ENCODE measurements at places on chromosomes 2 and 18.

GRCh38 chr2:19120181-19120580, 238.2 kb downstream of the OSR1 start:
- DNase-seq: no peak

DNA sequence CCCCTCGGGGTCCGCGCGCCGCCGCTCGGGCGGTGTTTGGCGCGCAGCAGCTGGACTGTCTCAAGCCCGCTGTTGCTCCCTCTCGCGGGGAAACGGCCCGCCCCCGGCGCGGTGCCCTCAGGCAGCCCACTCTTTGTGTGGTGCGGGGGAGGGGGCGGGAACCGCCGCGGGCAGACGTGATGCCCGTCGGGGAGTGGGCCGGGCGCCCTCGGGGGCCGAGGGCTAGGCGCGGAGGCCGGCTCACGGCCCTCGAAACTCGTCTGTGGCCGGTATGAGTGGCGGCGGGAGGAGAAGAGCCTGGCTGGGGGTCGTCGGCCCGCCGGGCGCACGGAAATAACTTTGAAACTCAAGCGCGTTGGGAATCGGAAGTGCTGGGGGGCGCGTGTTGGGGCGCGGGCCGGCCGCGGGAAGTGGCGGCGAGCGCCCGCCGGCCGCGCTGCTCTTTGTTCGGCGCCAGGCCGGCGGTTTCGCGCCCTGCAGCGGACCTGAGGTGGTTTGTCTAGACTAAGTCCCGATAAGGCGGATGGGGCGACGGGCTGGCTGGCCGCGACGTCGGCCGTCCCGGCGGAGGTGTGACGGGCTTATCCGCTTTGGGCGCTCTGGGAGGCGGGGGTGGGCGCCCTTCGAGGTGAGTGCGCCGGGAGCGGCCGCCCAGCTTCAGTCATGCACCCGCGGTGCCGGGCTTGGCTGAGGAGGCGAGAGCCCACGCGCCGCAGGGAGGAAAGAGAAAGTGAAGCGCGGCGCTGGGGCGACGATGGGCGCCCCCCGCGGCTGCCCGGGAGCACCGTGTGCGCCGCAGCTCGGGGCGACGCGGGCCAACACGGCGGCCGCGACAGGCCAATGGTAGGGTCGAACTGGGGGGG, 679 bp downstream of the PTMA start:
- peak; percentile 52 for DNase-seq

GRCh38 chr18:31373641-31374040, 2.9 kb upstream of the DSG4 start:
- DNase-seq: no peak

DNA sequence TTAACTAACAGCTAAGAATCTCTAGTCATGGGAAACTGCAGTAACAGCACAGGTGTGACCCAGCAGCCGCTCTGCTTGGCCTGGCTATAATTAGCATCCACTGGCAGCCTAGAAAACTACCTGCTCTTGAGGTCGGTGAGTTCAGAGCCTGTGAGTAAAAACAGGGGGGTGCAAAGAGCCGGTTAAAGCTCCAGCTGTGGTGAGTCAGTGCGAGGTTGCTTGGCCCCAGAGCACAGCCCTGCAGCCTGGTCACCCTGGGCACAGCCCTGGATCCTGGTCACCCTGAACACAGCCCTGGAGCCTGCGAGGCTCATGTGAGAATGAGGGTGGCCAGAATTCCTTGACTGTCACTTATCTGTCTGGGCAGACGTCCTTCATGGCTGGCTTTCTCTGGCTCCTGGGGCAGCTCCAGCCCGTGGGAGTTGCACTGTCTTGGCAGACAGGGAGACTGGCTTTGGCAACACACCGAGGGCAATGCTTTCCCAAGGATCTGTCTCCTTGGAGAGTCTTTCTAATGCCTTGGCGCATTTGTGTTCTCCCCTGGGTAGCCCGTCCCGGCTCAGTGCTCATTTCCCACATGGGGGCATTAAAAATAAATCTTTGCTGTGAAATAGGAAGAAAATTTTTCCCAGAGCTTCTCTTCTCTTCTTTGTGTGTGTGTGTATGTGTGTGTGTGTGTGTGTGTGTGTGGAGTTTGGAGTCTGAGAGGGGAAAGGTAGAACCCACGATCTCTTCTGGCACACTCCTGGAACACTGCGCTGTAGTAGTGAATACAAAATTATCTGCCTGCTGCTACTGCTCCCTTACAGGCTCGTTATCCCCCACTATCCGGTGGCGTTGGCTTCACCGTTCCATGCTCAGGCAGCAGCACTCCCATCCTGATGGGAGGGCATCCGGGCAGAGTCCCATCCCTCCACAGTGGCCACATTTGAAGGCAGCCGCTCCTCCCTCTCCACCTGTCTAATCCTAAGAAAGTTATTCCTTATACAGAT, 250.2 kb upstream of the MEX3C start:
- no peak for DNase-seq

GRCh38 chr18:60910534-60910933, 422.7 kb upstream of the CDH20 start:
- DNase-seq: no peak

DNA sequence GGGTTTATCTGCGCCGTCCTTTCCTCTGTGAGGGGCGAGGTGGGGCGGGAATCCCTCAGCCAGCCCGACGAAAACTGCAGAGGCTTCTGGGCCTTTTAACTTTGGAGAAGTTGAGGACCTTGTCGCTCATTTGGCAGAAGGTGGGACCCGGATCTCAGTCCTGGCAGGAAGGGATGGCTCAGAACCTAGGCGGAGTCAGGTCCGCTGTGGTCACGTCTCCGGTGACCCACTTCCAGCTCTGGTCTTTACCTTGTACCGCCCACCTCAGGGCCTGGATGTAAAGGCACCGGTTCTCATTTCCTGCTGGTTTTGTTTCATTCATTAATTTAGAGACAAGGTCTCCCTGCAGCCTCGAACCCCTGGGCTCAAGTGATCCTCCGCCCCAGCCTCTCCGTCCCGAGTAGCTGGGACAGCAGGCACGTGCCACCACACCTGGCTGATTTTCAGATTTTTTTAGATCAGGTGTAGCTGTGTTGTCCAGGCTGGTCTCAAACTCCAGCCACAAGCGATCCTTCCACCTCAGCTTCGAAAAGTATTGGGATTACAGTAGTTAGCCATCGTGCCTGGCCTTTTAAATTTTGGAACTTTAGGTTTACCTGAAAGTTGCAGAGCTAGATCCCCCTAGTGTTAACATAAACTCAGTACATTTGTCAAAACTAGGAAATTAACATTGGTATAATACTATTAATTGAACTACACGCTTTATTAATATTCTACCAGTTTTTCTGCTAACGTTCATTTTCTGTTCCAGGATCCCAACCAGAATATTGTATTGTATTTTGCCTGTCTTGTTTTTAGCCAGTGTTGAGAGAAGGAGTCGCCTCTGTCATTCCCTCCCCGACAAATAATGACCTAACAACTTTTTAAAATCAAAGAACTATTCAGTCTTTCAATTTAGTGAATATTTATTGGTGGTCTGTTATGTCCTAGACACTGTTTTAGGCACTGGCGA, 852 bp downstream of the POLI start:
- peak; percentile 18 for DNase-seq

GRCh38 chr2:137467246-137467862, 496.9 kb upstream of the HNMT start:
- no peak for DNase-seq

GRCh38 chr2:216520112-216520511, 21.5 kb downstream of the RPL37A start:
- DNase-seq: no peak

GRCh38 chr2:28319118-28320008, 73.3 kb upstream of the FOSL2 start:
- no peak for DNase-seq

GRCh38 chr2:197713271-197713670, 8.1 kb downstream of the MARS2 start:
- DNase-seq: no peak

GRCh38 chr2:198077477-198077876, 273.1 kb downstream of the PLCL1 start:
- DNase-seq: no peak

DNA sequence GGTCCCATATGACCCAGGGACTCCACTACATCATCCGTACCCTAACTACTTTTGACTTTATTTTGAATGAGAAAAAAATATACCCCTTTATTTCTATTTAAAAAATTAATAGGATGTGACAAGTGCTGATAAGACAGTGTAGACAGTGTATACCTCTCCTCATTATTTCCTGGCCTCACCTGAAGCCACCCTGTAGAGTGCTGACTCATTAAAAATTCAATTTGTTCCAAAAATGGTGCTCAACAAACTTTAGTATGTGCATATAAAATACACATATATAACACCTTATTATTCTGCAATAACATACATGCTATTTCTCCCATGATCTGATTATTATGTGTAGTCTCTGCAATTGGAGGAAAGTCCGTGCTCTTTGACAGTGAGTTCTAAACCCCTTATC, 20.8 kb downstream of the NOL4 start:
- DNase-seq: no peak

DNA sequence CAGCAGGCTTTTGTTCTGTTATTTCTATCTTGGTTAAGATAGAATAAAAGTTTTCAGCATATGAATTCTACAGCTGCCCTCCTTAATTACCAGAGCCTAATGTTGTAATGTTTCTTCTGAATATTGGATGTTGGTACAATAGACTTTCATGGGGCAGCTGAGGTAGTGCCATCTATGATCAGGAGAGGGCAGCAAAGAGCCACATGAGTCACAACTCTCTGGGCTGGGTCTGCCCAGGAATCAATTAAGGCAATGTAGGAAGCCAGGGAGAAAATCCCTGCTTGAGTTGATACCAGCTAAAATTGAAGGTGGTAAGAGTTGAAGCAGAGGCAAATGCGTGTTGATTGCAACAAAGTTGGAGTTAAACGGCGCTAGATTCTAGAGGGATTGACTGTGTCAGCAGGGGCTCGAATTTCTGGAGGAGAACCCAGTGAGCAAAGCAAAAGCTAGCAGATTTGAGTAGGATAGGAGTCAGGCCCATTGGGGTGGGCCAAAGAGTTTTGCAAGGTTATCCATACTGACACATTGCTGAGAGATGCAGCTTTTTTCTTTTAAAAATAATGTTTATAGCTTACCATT, 10.6 kb upstream of the MC5R start:
- DNase-seq: peak; percentile 34

DNA sequence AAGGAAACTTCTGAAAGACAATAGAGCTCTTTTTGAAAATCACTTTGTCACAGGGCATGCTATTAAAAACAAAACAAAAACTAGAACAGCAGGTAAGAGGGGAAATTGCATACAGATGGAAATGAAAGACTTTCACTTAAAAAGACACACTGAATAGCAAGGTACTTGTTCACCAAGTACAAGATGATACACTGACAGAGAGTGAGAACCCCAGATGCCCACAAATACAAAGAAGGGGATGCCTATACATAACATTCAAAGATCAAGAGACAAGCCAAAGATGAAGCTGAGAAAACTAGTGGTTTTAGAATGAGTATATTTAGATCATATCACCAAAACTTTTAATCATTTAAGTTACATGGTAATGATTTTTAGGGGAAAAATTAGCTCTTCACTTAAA, 60.7 kb downstream of the ASXL2 start:
- no peak for DNase-seq

DNA sequence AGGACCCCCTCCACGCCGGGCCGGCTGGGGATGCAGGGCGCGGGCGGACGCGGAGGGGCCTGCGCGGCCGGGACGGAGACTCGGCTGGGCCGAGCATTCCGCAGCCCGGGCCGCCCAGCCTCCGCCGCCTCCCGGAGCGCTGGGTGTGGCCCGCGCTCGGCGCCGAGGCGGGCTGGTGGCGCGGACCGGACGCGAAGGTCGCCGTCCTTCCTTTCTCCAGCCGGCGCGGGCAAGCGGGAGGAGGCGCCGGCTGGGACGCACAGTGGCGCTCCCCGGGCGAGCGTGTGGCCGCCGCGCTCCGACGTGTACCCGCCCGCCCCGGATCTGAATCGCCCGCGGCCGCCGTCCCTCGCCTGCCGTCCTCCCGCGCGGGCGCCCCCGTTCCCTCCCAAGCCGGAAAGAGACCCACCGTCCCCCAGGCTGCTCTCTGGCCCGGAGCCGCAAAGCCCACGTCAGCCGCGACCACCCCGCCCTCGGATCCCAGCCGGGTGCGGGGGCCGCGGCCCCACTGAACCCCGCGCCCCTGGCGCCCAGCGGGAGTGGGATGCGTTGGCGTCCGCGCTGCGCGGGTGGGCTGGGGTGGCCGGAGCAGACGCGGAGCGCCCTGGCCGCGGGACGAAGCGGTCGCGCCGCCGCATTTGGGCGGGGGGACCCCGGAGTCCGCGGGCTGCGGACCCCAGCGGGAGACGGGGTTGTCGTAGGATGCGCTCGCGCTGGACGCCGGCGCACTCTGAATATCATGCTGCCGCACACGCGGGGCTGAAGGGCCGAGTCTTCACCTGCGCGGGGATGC, 634 bp downstream of the SPATS2L start:
- DNase-seq: no peak

GRCh38 chr2:4980995-4981394, 711.2 kb upstream of the SOX11 start:
- no peak for DNase-seq

- DNase-seq: no peak
Measured at GRCh38 chr2:164661349-164661748, 40.1 kb upstream of the GRB14 start.

GRCh38 chr18:76405280-76405679, 89.8 kb downstream of the ZNF516 start:
- DNase-seq: no peak

DNA sequence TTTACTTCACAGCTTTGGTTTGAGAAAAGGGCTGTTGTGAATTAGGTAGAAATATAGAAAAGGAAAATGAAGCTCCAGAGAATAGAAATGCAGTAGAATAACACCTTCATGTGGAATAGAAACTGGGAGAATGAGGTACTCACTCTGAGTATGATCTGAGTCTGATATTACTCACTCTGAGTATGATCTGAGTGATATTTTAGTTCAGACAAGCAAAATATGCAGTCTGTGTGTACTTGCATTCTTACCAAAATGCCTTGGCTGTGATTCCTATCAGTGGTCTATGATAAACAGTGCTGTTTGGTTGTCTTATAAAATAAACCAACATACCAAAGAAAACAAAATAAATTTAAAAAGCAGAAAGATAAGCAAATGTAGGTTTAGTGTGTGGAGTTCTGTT, 487.6 kb downstream of the THSD7B start:
- DNase-seq: no peak

GRCh38 chr2:13725945-13726344, 906.6 kb upstream of the LRATD1 start:
- DNase-seq: no peak

DNA sequence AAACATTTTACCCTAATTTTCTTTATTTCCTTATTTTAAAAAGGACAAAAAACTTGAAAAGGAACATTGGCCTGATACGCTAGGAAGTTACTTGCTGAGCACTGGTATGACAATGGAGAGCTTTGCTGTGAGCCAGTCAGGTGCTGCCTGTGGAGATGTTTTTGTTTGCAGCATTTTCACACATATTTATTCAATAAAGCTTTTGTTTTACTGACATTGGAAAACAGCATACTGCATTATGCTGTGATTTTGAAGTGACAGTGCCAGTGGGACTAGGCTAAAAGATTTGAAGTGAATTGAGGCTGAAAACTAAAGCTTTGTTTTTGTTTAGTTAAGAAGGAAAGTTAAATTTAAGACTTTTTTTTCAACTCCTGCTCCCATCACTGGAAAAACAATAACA, 470.7 kb upstream of the ZEB2 start:
- DNase-seq: no peak
